ENCODE measurements at places on chromosomes 4 and X.

- no peak for DNase-seq
These were observed 111.3 kb downstream of the SYNPO2 start for GRCh38 chr4:118999919-119000318.

DNA sequence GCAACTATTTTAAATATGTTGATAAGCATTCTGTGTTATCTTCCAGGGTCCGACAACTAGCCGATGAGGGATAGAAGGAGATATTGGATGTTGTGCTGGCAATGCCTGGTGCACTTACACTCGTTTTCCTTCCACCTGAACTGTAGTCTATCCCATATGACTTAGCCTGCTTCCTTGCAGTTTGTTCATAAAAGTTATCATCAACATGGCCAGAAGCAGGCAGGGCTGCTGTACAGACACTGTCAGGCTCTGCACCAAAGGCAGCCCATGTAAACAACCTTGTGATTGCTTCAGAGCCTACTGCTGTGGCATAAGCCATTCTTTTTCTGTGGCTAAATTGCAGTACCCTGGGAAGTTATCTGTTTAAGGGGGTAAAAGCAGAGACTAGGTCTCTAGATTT lies 1.6 kb downstream of the MAPK10 start:
- no peak for DNase-seq

GRCh38 chr4:86587381-86588140 lies 6.6 kb upstream of the PTPN13 start:
- no peak for DNase-seq

DNA sequence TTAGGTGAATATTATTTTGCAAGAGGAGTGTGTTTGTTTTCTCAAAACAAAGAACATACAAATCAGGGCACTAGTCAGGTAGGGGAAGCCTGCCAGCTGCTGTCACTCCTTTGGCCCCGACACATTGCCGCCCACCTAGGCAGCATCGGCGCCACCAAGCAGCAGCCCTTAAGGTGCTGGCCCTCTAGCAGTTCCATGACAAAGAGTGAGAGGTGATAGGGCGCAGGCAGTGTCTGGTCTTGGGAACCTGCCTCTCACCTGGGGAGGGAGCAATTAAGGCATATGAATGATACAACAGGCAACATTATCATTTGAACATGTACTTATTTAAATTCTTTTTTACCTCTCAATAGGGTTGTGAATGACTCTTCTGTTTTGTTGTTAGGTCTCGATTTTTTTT lies 135.1 kb downstream of the PLS3 start:
- no peak for DNase-seq

GRCh38 chrX:123170546-123170945 lies 13.5 kb upstream of the GRIA3 start:
- no peak for DNase-seq

DNA sequence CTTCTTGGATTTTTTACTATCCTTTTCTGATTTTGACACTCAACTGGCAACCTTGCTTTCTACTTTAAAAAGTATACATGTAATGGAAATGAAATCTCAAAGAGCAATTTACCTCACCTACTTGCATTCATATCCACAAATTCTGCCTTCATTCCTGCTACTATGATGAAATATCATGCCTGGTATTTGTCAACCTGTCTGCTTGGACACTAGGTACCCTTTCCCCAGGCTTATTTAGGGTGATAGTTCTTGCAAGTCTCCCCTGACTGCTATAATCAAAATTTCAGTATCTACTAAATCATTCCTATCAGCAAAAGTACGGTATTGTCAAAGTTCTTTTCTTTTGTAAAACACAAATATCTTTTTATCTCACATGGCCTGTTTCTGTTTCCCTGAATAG lies 503.0 kb downstream of the GABRG1 start:
- no peak for DNase-seq

DNA sequence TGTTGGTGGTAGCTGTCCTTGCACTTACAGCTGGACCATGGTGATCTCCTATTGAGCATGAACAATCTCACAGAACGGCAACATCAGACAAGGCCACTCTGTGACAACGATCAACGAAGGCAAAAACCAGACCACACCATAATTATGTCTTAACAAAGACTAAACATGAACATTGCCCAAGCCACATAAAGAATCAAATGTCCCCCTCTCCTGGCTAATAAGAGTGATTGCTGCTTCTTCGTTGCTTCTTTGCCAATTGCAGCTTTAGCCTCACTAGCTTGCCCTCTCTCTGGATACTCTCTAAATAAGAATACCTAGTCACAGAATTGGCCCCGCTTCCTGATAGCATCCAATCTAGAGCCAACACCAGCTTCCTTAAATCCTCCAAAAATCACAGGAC lies 41.5 kb upstream of the PGRMC1 start:
- DNase-seq = no peak

- no peak for DNase-seq
These were observed 145.1 kb downstream of the BTC start for GRCh38 chr4:74649193-74649592.

- DNase-seq = no peak
These were observed 22.3 kb upstream of the NSG1 start for GRCh38 chr4:4364486-4365208.

DNA sequence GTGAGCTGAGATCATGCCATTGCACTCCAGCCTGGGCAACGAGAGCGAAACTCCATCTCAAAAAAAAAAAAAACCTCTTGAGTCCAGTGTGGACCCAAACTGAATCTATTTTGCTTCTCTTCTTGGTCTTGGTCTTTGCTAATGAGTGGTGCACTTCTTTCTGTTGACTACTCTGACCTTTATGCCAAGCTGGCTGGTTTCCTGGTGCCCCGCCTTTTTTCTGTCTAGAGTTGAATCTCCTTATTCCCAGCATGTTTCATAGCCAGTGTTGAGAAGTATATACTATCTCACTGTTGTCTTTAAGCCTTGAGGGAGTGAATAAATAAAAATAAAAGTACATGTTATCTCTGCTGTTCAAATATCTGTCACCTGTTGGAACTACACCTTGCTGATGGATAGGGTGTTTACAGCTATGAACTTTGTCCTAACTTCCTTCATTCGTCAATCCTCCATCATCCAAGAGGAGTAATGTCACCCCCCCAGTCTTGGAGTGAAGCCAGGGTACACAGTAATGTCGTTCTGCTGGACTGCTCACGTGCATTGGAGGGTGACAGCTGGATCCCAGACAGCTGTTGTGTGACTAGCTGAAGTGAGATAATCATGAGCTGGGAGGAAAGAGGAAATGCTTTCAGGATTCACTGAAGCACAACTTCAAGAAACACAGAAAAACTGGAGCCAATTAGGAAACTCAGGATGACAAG lies 99.3 kb upstream of the PRKG2 start:
- DNase-seq = no peak

DNA sequence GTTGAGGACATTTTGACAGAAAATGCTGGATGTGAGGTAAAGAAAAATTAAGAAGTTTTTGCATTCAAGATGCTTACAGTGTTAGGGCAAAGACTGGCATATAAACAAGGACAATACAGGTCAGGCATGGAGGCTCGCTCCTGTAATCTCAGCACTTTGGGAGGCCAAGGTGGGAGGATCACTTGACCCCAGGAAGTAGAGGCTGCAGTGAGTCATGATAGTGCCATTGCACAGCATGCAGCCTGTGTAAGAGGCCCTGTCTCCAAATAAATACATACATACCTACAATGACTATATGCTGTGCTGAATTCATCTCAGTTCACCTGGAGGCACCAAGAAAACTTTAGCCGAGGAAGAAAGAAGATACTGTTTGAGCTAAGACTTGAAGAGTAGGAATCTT lies 2.3 kb downstream of the MAGT1 start:
- no peak for DNase-seq

DNA sequence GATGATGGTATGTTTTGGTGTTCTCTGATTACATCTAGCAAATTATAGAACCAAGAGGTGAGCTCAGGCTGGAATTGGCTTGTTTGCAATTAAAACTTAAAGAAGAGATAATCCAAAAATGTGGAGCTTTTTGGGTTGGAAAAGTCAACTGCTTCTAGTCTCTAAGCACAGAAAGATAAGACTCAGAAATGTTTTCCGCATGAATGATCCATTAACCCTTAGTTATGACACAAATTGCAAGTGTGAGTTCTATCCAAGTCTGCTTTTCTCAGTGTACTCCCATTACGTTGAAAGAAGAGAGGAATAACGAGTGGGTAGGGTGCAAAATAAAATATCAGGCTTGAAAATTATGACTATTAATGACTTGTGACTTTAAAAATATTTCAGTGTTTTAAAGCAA lies 38.5 kb downstream of the HPGD start:
- no peak for DNase-seq

GRCh38 chrX:71671043-71671780 lies 3.9 kb downstream of the LOC101059915 start:
- DNase-seq = peak; percentile 75

DNA sequence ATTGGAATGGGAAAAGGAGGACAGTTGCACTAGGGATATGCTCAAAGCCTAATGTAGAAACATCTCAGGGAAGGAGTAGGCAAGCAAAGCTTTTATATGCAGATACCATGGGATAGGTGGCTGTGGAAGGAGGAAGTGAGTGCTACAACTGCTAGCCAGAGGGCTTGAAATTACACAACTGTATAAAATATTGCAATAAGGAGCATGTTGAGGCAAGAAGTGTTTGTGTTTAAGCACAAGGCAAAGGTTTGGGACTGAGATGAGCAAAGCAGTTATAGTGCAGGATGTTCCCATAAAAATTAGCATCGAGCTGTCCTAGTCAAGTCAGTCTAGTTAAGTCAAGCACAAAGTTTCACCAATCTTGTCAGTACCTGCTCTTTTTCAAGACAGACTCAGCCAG lies 35.6 kb upstream of the DCAF8L1 start:
- DNase-seq = no peak

- no peak for DNase-seq
These were observed 86.7 kb upstream of the TECRL start for GRCh38 chr4:64495946-64496345.

DNA sequence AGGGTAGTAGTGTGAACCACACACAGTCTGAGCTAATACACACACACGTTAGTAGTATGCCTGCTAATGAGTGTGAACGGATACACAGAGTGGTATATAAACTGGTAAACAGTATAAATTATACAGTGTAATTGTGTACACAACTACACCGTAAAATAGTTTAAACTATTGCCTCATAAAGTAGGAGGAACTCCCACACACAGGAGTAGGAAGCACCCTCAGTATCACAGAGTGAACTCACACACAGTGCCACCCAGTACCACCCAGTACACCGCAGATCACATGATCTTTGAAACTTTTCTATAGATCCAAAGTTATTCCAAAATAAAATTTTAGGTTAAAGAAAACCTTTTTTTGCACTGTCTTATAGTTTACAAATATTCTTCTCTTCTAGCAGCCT lies 275.1 kb downstream of the ADGRA3 start:
- DNase-seq = no peak

- no peak for DNase-seq
These were observed 22.6 kb upstream of the GNRHR start for GRCh38 chr4:67776746-67777145.

- no peak for DNase-seq
These were observed 15.5 kb downstream of the CLDN22 start for GRCh38 chr4:183304538-183304937.

- DNase-seq = no peak
These were observed at the start of gene MXD4 for GRCh38 chr4:2261853-2262144. TSS of gene MXD4 (minus strand) at chr4:2262109. CDS start at chr4:2261980, 129 bp downstream.

GRCh38 chr4:56099378-56099786 lies 150.6 kb downstream of the CEP135 start:
- no peak for DNase-seq

- DNase-seq = no peak
These were observed 303.5 kb upstream of the ARSJ start for GRCh38 chr4:114282937-114283336.

GRCh38 chr4:24843096-24843495 lies 47.7 kb downstream of the SOD3 start:
- no peak for DNase-seq

DNA sequence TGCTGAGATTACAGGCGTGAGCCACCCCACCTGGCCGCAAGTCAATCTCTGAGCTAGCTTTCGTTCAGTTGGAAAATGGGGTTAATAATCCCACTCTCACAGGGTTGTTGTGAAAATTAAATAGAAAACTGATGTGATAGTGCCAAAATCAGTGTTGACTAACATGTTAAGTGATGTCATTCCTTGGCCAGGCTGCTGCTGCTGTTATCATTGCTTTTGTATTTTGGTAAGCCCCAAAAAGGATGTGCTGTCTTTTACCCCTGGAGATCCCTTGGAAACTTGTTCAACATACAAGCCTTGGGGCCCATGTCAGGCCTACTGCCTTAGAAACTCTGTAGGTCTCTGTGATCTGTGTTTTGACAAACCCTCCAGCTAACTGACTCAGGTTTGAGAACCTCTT lies 106.3 kb downstream of the AFF1 start:
- DNase-seq = no peak

- DNase-seq = no peak
These were observed 51.8 kb upstream of the VEGFD start for GRCh38 chrX:15435836-15436619.

GRCh38 chr4:66275411-66276038 lies 605.2 kb upstream of the EPHA5 start:
- no peak for DNase-seq

GRCh38 chr4:86594559-86595425 lies 677 bp downstream of the PTPN13 start:
- peak; percentile 34 for DNase-seq

GRCh38 chrX:105608745-105609144 lies 213.6 kb upstream of the NRK start:
- DNase-seq = no peak

GRCh38 chr4:20592663-20593062 lies 107.6 kb upstream of the PACRGL start:
- DNase-seq = no peak

DNA sequence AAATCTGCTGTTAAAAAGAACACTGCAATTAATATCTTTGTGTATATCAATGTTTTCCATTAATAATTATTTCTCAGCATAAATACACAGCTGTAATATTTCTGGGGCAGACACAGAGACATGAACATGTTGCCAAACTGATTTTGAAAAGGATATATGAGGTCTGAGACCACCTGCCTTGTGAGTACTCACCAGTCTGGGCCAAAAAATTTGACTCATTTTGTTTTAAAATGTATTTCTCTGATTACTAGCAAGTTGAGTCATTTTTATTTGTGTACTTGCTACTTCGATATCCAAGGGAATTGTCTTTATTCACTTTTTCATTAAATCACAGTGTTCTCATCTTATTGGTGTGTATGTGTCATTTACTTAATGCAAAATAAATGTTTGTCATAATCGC lies 8.5 kb upstream of the RAI2 start:
- no peak for DNase-seq

- DNase-seq = no peak
These were observed 52.2 kb upstream of the TLR3 start for GRCh38 chr4:186016796-186017195.

- DNase-seq = no peak
These were observed 843.4 kb downstream of the FSTL5 start for GRCh38 chr4:161320377-161320776.

GRCh38 chr4:184402740-184403383 lies 71.5 kb downstream of the IRF2 start:
- DNase-seq = no peak

DNA sequence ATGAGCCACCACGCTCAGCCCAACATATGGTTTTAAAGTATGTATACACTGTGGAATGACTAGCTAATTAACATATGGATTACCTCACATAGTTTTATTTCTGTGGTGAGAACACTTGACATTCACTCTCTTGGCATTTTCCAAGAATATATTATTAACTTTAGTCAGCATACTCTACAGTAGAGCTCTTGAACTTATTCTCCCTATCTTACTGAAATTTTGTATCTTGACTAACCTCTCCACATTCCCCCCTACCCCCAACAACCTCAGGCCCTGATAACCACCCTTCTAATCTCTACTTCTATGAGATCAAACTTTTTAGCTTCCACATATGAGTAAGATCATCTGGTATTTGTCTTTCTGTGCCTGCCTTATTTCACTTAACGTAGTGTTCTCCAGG lies 38.6 kb upstream of the AGA start:
- no peak for DNase-seq
